ENCODE measurements at places on chromosomes 3 and 15.

GRCh38 chr15:49323207-49323606, 99.8 kb upstream of the FGF7 start:
- no peak for DNase-seq

DNA sequence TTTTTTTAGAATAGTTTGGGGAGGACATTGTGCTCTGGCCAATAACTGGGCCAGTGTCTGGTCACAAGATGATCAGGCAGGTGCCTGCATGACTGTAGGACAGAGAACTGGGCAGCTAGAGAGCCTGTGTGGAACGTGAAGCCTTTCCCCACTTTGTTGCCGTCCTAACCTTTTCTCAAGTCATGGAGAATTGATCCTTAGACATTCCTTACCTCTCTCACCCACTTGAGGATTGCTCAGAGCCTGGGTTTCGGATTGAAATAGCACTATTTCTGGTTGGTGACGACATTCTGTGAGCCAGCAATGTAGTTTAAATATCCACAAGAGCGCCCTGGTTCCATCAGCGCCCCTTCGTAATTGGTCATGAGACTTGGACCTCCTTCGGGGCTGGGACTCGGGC, 138.4 kb downstream of the IGF1R start:
- no peak for DNase-seq

GRCh38 chr3:37887824-37888223, 26.1 kb downstream of the CTDSPL start:
- no peak for DNase-seq

GRCh38 chr15:58441376-58442070, 9.7 kb downstream of the LIPC start:
- DNase-seq = no peak

- DNase-seq = no peak
Measured at GRCh38 chr3:3086239-3086638, 23.9 kb downstream of the IL5RA start.

GRCh38 chr15:81419332-81419943, 45.4 kb upstream of the TMC3 start:
- no peak for DNase-seq

GRCh38 chr15:67690936-67691335, 134.4 kb upstream of the SKOR1 start:
- DNase-seq = no peak

GRCh38 chr3:124999317-124999716, 56.5 kb downstream of the HEG1 start:
- DNase-seq = no peak

DNA sequence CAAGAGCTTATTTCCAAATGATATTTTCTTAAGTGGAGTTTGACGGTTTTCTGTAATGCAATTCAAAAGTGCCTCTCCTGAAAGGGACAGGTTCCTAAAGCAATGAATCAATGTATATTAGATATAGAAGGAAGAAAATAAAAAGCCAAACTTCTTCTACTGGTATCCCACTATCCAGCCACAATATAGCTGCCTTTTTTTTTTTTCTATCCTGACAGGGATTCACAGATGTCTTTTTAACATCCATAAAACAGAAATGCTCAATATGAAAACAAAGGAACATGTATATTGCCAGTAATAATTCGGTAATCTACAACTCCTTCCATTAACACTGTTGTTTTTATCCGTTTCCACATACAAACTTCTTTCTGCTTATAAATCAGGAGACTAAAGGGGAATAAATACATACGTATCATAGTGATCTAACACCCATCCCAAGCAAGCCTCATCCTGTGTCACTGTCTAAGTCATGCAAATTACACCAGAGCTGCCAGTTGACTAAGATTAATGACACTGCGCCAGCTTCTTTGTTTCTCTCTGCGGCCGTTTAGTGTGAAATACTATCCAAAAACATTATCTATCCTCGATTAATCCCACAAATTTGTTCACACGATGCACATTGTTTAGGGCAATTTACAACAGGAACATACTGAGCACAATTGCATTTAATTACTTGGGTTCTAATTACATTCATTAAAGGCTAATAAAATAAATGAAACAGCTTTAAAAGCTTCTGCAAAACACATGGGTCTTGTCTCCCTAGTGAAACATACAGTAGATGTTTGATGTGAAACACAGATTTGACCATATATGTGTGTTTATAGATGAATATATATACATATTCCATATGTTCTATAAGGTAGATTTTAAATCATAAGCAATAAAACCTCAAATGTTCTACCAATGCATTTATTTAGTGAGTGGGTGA, 51.9 kb upstream of the CDIN1 start:
- DNase-seq = no peak

- no peak for DNase-seq
Measured at GRCh38 chr3:108158251-108158650, 64.0 kb downstream of the IFT57 start.

- DNase-seq = no peak
Measured at GRCh38 chr15:88716543-88717381, 77.9 kb downstream of the ISG20 start.

DNA sequence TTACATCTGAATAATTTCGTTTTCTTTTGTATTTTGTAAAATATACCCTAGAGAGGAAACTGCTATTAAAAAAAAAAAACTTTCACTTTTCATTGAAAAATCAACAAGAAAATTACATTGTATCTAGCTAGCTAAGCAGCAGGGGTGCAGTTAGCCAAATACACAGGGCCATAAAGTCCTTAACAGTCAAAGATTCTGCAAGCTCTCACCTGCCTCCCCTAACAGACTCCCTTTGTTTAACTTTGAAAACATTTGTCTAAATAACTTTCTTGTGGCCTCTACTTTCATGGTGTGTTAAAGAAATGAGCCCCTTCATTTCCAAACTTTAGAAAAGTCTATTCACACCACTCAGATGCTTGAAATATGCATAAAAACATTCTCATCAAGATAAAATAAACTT, 23.3 kb downstream of the CBLB start:
- DNase-seq = no peak

DNA sequence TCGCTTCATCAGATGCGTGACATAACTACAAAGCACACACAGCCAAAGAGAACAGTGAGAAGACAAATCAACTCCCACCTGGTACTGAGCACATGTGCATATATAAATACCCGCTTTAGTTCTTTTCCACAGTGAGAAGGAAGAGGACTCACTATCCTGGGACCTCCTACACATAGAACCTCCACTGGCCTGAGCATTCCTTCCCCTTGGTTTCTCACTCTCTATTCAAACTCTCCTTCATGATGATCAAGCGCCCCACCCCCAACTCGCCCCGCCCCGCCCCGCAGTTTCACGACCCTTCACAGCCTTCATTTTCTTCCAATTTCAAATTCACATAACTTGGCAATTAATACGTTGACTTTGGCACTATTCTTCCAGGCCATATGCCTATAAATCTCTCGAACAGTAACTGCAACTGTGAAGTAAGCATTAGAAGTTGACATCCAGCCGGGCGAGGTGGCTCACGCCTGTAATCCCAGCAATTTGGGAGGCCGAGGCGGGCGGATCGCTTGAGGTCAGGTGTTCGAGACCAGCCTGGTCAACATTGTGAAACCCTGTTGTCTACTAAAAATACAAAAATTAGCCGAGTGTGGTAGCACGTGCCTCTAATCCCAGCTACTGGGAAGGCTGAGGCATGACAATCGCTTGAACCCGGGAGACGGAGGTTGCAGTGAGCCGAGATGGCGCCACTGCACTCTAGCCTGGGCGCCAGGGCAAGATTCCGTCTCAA, 1.1 kb downstream of the RPS17 start:
- DNase-seq = no peak

DNA sequence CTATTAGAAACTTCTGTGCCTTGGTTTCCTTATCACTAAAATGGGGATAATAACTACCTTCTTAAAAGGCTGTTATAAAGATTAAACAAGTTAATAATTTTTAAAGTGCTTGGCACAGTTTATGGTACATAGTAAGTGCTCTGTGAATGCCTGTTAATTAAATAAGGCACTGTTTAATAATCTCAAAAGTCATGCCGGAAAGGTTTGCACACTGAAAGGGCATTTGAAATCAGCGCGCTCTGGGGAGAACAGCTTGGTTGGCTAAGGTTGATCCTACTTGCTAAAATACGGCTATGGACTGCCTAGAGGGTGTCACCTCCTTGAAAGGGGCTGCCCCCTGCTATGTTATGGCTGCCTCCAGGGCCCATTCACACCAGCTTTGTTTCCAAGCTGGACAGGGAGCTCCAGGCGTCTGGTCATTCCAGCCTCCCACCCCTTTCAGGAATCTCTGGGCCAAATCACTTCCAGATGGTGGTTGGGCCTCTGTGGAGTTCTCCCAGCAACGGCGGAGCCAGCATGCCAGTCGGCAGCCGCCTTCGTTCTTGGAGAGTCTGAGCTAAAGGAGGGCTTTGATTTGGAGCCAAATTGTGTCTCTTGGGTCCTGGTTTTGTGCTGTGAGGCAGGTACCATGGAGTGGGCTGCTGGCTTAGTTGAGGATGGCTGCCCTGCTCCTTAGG, 5.9 kb downstream of the FLNB start:
- DNase-seq = no peak

DNA sequence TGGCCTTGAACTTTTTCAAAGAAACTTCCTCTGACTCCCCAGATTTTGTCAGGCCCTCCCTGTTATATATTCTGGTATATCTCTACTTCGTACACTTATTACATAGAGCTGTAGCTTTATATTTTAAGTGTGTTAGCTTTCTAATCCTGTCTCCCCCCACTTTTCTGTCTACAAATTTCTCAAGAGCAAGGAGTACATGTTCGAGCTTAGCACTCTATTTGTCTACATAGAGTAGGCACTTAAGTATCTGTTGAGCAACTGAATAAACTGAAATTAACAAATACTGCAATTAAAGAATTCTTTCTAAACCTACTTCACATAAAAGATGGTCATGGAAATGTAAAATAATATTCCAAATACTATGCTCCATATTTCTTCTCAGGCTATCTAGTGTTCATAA, 39.4 kb downstream of the UACA start:
- DNase-seq = no peak

GRCh38 chr15:45943240-45943639, 308.4 kb downstream of the SQOR start:
- no peak for DNase-seq

DNA sequence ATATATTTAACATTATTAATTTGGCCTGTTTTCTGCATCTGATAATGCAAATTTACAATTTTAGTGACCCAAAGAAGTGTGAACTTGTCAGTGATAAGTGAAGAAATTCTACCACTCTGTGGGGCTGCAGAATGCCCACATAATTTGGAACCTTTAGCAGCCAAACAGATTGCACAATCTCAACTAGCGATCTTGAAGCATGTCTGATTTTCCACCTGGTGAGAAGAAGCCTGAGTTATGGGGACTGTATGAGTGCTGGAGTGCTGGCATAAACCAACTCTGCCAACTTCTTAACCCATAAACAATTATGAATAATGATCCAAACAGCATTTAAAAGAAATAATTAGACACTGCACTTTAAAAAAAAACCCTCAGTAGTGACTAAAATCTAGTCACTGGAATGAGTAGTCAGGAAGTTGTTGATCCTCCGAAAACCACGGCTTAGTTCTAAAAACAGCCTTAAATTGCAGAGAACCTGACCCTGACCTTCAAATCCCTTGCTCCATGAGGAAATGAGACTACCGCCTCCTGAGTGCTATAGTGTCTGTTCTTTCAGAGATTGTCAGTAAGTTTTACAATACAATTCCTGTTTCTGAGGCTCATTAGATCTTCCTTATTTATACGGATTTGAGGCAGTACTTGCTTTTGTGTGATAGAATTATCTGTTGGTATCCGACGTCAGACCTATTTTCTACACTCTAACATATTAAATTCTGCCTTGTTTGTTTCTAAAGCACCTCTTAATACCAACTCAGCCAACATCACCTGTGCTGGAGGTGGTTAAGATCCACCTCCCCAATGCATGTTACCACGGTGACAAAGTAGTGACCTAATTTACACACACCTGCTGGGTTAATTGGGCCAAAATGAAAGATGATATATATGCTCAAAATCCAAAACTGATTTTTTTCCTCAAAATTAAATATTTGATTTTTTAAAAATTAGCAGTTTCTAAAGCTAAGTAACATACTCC, 267.7 kb downstream of the ZBTB20 start:
- DNase-seq = no peak

GRCh38 chr3:17444865-17445264, 297.6 kb downstream of the TBC1D5 start:
- no peak for DNase-seq

GRCh38 chr3:14222457-14222856, 43.8 kb downstream of the LSM3 start:
- DNase-seq = no peak

DNA sequence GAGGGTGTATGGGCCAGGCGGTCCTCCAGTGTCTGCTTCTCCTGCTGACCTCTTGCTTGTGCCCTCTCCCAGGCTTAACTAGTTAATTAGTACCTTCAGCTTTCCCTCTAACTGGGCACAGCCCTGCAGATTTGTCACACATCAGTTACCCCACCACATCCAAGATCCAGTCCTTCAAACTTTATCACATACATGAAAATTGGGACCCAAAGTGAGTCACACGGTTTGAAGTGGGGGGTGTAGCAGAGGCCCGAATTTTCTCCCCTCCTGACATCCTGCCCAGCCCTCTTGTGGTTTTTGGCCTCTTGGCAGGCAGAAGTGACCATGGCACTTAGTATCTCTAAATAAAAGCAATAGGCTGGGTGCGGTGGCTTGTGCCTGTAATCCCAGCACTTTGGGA, 3.9 kb downstream of the MAPKAPK3 start:
- DNase-seq = no peak

DNA sequence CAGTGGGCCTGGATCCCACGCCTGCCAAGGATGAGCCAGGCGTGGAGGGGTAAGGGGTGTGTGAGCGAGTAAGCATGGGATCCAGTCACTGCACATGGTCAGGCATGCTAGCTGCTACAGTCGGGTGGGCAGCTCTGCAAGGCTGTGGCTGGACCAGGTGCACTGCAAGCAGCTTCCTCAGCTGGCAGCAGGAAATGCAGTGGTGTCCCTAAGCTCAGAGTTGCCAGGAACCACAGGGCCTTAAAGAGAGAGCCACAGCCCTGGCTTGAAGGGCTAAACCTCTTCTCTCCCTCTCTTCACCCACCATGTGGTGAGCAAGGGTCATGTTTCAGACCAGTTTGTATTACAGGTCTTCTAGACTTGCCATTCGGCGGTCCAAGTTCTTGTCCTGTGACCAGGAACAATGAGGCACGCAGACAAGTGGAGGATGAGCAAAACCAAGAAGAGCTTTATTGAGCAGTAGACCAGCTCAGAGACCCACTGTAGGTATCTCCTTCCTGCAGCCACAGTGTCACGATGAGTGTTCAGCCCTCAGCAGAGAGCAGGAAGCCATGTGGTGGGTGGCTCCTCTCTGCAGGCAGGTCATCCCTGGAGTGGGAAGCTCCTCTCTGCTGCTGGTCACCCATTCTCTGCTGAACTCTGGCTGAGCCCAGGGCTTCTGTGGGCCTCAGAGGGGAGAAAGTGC, 511.9 kb downstream of the PYDC2 start:
- DNase-seq = no peak

- DNase-seq = no peak
Measured at GRCh38 chr15:66298803-66299251, 5.5 kb downstream of the DIS3L start.

GRCh38 chr3:184282941-184283340, 7.1 kb downstream of the ECE2 start:
- no peak for DNase-seq

DNA sequence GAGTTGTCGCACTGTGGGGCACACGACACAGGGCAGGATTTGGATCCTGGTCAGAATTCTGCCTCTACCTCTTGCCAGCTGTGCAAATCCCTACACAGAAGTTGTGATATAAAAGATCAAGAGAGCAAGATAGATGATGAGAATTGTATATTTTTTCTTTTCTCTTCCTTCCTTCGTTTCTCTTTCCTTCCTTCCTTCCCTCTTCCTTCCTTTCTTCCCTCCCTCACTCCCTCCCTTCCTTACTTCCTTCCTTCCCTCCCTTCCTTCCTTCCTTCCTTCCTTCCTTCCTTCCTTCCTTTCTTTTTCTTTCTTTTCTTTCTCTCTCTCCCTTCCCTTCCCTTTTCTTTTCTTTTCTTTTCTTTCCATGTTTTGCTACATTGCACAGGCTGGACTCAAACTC, 12.0 kb upstream of the AHSG start:
- DNase-seq = no peak

All from stimulated activated CD4-positive, alpha-beta T cell treated with anti-CD3 and anti-CD28 coated beads, Interleukin-2, amount 100 ng/mL, for 4 hours (primary cell).